ENCODE measurements at places on chromosomes 16 and 17.

- DNase-seq: no peak
Observed at GRCh38 chr17:81039854-81040758, 5.2 kb downstream of the BAIAP2 start.

GRCh38 chr16:1963806-1964505 is 670 bp downstream of the RPS2 start:
- no peak for DNase-seq

GRCh38 chr17:67056746-67057490 is 12.6 kb downstream of the CACNG1 start:
- no peak for DNase-seq

GRCh38 chr17:78226055-78226758 is 5.2 kb upstream of the TMEM235 start:
- no peak for DNase-seq

DNA sequence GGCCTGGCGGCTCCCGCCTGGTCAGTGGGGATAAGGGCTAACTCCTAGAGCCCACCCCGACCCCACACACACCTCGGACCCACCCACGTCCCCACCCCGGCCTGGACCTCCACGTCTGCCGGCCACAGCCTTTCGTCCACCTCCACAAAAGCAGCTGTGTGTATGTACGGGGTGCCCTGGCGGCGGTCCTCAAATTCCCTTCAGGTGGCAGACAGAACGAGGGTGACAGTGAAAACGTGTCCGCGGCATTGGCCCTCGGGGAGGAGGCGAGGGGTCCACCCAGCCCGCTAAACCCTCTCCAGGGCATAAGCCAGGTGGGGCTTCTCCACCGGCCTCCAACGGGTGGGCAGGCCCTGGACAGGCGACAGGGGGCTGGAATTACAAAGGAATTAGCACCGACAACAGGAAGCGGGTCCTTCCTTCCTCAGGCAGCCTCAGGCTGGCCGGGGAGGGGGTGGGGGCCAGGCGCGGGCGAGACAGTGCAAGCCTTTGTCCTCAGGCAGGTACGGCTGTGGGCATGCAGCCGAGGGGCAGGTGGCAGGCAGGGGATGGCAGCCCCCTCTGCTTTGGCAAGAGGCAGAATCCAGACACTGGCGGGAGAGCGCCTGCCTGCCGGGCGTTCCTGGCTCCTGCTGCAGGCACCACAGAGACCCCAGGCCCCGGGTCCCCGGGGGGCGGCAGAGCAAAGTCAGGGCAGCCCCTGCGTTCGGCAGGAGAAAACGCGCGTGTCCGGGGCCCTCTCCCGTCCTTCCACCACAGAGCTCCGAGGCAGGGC is 12.3 kb upstream of the PITPNA start:
- no peak for DNase-seq

DNA sequence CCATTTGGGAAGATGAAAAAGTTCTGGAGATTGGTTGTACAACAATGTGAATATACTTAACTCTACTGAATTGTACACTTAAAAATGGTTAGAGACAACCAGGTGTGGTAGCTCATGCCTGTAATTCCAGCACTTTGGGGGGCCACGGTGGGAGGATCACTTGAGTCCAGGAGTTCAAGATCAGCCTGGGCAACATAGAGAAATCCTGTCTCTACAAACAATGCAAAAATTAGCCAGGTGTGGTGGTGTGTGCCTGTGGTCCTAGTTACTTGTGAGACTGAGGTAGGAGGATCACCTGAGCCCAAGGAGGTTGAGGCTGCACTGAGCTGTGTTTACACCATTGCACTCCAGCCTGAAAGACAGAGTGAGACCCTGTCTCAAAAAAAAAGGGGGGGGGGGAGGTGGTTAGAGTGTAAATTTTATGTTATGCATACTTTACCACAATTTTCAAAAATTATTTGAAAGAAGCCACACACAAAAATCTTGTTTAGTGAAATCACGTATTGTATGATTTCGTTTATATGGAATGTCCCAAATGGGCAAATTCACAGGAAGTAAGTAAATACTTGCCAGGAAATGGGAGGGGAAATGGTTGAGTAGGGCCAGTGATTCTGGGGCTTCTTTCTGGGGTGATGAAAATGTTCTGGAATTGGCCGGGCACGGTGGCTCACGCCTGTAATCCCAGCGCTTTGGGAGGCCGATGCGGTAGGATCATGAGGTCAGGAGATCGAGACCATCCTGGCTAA is 37.1 kb upstream of the AMZ2 start:
- DNase-seq: no peak

DNA sequence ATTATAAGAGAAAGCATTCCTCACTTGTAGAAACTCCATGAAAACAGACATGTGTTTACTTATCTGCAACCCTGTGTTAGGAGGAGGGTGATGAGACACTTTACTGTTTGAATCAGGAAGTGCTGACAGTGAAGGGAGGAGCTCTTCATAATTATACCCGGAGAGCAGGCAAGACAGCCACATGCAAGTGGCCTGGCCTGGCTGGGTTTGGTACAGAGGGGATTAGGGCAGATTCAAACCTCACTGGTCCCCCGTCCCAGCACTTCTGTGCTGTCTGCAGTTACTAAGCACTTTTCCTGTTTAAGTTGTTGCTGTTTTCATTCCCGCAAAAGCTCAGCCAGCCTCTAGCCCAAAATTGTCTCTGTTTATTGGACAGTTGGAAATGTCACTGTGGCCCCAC is 78.5 kb downstream of the WWOX start:
- no peak for DNase-seq

- DNase-seq: no peak
Observed at GRCh38 chr16:87334651-87335624, 17.7 kb upstream of the C16orf95 start.

DNA sequence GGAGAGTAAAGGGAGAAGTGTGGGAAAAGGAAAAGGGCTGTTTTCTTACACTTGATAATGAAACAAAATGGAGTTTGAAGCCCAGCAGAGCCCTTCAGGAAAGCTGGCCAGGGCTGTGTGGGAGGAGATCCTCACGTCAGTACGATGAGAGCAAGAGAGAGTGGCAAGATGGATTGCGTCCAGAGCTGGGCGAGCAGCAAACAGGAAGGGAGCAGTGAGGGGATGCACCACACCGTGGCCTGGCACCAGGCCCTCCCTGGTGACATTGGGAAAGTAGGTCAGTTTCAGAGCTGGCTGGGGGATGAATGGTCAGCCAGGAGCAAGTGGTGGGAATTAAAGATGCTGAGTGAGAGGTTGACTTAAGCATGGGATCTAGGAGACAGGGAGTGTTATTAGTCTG is 273.6 kb downstream of the GRIN2A start:
- no peak for DNase-seq

DNA sequence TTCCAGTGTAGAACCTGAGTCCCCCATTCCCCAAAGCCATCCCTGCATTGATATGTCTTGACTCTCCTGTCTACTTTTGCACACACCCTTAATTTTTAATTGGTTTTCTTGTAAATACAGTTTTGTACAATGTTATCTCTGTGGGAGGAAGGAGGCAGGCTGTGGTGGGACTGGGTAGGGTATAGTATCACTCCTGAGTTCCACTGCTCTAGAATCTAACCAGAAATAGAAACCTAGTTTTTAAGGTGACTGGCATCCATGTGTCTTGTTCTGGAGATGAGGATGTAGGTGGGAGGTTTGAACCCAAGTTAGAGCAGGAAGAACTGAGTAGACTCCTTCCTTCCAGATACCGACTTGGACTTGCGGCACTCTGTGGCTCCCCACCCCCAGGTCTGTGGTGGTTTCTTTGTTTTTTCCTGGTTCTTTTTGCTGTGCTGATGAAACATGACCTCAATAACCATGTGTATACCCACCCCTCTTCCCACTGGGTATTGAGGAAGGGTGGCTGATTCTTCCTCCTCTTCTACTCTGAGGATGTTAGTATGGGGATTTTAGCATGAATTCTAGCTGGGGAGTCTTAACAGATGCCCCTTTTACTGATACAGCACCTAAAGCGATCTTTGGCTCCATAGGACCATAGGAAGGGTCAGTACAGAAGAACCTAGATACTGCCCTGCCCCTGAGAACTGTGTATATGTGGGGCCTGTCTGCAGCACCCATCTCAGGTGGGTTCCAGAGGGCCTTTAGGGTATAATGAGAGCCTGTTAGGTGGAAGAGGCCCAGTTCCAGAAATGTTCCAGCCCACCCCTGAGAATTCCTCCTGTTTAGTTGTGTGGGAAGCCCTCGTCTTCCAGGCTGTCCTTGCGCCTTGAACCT is 48.7 kb downstream of the SF3B3 start:
- no peak for DNase-seq

DNA sequence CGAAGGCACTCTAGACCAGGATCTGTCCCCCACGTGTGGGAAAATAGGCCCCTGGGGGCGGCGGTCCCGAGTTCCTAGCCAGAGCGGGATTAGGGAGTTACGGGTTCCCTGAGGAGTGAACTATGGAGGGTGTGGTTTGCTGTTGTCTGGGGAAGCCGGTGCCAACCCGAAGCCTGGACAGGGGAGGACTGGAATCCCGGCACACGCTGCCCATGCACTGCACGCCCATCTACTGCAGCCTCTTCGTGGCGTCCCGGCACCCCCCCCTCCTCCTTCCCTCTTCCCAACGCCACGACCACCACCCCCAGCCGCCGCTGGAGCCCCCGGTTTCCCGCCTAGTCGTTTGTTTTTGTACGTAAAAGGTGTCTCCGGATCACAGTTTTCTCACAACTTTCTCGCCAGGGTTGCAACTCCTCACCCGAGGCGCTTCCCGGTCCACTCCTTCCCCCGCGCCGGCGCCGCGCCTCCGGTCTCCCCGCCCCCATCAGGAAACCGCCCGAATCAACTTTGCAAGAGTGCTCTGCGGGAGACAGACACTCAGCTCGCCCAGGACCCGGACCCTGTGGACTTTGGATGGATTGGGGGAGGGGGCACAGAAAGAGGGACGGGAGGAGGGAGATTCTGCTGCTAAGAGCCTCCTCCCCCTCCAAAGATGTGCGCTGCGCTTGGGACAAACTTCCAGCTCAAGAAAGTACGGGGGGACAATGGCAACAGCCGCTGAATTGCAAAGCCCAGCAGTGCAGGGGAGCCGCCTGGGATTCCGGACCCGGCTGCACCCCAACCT is 1.4 kb upstream of the LHX1 start:
- no peak for DNase-seq

Measured in activated CD4-positive, CD25-positive, alpha-beta regulatory T cell treated with anti-CD3 and anti-CD28 coated beads, Interleukin-2, amount 50 U/mL, for 16 hours (primary cell).